CD4-positive, alpha-beta T cell treated with Interleukin-6 at 100 ng/mL for 8 hours (primary cell): ENCODE measurements at places on chromosomes 1 and 21.

DNA sequence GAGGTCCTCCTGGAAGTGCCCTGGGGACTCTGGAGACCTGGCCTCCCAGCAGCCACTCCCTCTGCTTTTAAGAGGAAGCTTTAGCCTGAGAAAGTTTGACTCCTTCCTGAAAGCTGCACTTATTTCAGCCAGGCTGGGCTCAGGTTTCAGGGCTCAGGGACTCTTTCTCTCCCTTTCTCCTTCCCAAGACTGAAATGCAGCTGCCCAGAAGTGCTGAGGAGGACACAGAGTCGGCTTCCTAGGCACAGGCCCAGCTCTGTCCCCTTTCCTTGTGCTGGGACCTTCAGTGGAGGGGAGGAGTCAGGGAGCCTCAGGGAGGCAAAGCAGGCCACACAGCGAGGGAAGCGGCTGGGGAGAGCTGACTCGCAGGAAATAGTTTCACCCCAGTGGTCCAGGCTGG is 137.3 kb downstream of the NAV1 start:
- no peak for DNase-seq

DNA sequence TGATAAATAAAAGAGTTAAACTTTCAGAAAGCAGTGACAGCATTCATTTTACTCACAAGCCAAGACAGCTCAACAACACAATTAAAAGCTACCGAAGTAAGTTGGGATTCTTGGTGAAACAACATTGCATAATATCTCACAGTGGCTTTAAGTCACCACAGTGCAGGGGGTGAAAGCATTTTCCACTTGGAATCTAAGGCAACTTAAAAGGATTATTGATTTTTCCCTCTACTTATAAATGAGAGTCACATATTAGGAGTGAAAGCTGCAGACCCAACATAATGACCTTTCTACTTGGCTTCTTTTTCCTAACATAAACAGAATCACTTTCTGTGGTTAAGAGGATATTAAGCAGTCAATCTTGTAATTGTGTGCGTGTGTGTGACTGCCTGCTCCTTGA is 536.6 kb upstream of the CXADR start:
- no peak for DNase-seq

- peak; percentile 17 for DNase-seq
Observed at GRCh38 chr1:25246600-25247023, 642 bp downstream of the RSRP1 start.

DNA sequence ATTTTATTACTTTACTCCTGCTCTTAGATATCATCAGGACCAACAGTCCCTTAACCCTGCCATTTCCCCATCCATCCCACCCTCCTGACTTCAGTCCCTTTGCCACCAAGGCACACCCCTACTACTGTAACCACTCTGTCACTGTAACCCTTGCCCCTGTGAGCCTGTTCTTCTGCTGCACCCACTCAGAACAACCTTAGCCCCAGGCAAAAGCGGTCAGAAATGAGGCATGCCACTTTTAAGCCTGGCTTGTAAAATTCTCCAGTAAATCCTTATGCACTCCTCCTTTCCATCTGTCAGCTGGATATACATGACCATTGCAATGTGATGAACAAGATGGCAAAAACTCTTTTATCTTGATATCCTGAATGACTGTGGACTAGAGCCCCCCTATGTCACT is 555.0 kb upstream of the PLXNA2 start:
- no peak for DNase-seq

GRCh38 chr1:2972879-2973575 is 48.2 kb upstream of the ACTRT2 start:
- DNase-seq, result no peak

DNA sequence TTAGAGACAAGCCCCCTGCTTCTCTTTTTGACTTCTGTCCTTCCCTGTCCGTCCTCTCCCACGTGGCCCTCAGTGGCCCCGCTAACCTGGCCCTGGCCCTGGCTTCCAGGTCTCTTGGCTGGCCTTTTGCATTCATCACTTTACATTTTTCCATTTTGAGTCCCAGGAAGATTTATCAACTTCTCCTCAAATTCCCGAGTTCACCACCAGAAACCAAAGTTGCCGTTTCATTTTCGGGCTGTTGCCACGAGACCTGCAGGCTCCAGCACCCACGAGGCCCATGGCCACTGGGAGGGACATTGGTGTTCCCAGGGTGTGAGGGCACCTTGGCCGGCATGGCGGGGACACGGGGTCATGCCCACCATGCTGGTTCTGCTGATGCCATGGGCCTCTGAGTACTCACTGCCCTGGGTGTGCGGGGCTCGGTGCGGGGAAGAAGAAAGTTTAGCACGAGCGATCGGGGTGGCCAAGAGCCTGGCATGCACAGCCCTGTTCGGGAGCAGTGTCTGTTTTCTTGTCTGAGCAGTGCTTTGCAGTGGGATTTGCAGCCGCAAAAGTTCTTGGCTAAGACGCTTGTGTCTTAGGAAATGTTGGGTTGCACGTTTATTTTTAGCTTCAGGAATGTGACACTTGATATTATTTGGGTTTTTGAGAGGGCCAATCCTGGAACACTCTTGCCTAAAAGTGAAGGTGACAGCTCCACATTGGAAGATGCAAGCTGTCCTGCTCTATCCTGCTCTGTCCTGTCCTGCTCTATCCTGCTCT is 40.4 kb upstream of the ADARB1 start:
- DNase-seq, result no peak

DNA sequence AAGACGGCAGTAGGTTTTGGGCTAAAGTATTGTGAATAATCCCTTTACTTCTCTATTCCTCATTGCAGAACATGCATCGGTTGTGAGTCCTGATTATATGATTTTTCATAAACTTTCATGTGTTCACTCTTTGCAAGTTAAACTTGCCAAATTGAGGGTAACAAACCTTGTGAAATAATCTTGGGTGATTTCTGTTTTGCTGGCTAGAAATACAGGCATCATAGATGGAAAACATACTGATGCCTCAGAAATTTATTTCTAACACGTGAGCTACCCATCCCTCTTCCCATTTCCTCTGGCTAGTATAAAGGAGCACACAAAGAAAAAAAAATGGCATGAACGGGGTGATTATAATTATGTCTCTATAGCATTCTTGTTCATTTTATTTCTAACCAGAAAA is 39.6 kb downstream of the RGS5 start:
- no peak for DNase-seq

DNA sequence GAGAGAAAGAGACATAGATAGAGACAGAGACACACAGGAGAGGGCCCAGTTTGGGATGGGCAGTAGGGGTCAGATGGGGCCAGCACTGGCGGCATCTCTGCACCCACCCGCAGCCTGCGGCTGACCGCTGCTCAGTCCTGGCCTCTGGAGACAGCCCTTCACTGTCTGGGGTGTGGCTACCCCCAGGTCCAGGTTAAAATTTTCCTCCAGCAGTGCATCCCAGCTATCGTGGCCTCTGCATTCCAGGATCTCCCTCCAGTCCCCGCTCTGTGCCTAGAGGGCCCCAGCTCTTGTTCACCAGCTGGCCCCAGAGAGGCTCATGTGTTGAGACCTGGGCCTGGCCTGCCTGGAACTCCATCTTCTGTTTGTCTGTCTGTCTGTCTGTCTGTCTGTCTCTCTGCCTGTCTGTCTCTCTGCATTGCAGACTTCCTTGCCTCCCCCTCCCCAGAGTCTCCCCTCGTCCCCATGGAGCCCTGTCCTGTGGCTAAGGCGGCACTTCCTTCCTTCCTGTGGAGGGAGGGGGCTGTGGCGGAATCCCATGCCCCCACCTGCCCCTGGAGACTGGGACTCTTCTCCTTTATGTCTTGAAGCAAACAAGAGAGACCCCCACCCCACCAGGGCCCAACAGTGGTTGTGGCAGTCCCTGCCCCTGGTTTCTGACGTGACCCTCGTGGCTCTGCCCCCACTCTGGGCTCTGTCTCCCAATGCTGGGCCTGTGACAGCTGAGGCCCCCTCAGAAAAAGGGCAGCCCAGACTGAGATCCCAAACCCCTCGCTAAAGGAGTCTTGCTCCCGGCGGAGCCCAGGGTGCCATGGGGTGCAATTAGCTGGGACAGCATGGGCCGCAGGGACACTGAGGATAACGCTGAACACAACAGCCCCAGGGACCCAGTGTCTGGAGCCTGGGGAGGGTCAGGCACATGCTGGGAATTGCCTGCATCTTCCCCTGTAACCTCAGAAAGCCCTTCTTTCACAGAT is 241.8 kb downstream of the NPHP4 start:
- no peak for DNase-seq

DNA sequence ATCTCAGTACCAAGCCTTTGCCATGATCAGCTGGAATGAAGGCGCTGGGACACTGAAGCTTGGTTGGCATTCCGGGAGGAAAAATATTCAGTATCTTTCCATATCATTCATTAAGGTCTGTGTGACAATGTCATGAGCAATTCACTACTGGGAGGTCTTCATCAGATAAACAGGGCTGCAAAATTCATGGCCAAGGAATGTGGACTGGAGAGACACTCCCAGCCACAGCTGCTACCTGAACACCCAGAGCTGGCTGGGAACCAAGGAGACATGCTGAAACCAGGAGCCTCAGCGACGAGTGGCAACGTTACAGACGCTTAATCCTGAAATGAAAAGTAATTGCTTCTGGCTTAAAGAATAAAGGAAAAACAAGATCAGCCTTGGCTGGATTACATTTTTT is 30.6 kb upstream of the DDAH1 start:
- DNase-seq, result no peak

GRCh38 chr1:168420177-168420576 is 123.6 kb downstream of the XCL2 start:
- no peak for DNase-seq

DNA sequence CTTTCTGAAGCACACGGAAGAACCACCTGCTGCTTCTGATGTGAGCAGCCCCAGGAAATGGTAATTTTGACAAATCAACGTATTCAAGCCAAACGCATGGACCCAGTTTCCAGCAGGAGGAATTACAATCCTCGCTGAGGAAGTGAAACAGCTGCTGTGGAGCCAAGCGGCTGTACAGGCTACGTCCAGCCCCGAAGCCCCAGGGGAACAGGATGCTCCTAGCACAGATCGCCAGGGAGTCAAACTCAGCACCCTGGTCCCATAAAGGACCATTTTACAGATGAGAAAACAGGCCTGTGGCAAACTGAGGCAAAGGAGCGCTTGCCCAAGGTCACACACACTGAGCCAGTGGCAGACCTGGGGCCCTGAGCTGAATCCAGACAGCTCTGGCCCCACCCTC is 108.0 kb downstream of the PTPRU start:
- no peak for DNase-seq

- no peak for DNase-seq
Observed at GRCh38 chr21:37710546-37711285, 205.5 kb downstream of the KCNJ6 start.

DNA sequence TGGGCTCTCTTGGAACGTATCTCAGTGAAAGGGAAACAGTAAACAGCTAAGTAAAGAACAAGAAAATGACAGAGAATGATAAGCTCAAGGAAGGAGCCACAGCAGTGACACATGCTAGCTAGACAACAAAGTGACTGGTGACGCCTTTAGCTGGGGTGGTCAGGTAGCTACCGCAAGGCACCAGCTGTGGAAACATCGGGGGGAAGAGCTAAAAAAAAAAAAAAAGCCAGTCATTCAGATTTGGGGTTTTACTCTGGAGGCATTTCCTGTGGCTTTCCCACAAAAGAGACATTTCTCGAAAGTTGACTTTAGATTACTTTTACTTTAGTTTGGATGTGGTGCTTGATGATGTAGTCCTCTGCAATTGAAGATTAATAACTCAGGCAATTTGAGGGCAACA is 2.1 kb downstream of the FHAD1 start:
- DNase-seq, result peak; percentile 22

DNA sequence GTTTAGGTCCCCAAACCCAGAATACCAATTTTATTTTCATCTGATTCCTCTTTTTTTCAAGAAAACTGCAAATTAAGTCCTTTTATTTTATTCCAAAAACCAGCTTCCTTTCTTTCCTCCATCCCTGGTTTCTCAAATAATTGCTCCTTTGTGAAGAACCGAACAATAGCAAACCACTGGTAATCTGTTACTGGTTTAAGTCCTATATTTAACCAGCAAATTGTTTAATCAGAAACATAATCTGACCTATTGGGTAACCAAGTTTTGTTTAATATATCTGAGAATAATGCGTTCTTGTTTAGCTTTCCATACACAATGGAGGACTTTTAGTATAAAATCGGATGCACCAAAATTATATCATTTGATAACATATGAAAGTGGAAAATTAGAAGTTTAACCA is 13.2 kb upstream of the DDR2 start:
- DNase-seq, result no peak

- no peak for DNase-seq
Observed at GRCh38 chr1:165875171-165875570, 47.8 kb downstream of the UCK2 start.

GRCh38 chr1:107480548-107481415 is 339.9 kb downstream of the NTNG1 start:
- DNase-seq, result no peak

GRCh38 chr1:156193208-156193487 is 756 bp upstream of the SLC25A44 start:
- no peak for DNase-seq

- no peak for DNase-seq
Observed at GRCh38 chr1:61674221-61674620, 50.7 kb downstream of the TM2D1 start.

DNA sequence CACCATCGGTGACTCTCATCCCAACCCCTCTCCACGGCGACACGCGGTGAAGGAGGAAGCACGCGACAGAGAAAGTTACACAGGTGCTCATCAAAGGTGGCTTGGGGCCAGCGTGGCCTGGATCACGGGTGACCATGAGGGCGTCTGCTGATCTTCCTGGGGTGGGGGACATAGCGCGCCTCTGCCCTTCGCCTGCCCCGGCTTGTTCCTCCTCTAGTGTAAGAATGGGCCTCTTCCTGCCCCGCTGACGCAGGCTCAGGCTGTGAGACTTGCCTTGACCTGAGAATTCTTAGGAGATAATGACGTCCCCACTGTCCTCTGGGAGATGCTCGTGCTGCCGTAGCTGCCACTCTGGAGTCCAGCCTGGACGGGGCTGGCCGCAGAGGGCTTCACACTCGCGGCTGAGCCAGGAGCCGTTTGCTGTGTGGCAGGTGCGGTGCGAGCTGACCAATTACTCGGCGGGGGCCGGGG is 39.0 kb upstream of the TMEM52 start:
- DNase-seq, result no peak

DNA sequence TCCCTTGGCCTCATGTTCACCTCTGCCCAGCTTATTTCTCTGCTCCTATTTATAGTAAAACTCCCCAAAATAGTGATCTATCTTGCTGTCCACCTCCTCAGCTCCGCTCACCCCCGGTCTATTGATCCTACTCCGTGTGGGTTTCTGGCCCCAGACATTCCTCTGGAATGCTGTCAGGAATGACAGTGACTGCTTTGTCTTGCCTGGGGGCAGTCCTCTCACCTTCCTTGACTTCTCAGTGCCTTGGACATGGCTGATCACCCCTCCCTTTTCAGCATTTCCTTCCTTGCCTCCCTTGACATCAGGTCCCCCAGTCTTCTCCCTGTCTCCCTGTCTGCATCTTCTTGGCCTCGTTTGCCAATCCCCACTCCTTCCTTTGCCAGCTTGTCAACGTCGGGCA is 108.1 kb upstream of the BACE2 start:
- no peak for DNase-seq

- peak; percentile 1 for DNase-seq
Observed at GRCh38 chr1:8097077-8097799, 71.1 kb upstream of the ERRFI1 start.
